ENCODE measurements at places on chromosomes 12 and 14.

- no peak for DNase-seq
Observed at GRCh38 chr14:104296388-104297312, 158.3 kb downstream of the KIF26A start.

DNA sequence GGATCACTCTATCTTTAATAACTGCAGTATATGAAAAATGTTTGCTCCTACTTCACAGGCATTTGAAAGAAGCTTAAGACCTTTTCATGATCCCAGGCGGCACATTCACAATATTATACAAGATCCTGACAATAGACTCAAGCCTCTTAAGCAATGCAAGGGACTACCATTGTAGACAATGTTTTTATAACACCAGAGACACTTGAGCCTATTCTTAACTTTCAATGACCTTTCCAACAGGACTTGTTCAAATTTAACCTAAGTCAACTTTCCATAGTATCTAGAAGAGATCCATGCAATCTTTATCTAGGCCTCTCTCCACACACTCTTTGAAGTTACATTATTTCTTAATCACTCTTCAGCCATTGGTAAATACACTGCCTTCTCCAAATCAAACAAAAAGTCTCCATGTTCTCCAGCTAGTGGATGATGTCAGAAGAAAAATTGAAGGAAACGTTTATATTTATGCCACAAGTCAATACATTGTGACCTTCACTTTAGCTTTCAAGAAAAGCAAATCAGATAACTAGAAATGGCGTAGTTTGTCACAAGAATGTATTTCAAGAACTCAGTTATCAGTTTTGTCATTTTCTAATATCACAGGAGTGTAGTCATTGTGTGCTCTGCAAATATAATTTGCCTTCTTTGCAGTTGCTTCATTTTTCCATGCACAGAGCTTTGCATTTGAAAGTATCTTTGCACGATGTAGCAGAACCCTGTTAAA lies 41.2 kb downstream of the PHLDA1 start:
- DNase-seq, result no peak

DNA sequence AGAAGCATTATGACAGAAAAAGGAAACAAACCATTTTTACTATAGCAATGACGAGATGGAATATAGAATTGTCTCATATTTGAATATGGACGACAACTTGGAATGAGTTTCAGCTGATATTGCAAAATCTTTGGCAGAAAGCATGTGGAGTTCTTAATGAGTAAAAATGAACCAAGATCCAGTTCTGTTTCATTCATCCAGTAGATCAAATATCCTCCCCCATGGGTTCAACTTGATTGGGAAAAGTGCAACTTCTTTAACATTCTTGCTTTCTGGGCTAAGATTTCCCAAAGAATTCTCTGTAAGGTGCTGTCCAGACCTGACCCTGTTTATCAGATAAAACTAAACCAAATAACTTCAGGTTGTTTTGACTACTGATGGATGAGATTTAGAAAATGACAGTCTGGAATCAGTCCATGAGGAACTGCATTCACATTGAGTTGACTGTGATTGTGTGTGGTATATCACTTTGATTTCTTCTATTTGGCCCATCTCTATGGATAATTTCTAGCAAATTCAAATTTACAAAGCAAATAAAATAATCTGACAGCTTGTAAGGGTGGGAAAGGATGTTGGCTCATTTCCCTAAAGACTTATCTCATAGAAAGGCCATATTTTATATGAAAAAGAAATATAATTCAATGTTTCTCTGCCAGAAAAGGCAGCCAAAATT lies 267.4 kb downstream of the ADAMTS20 start:
- peak; percentile 17 for DNase-seq

DNA sequence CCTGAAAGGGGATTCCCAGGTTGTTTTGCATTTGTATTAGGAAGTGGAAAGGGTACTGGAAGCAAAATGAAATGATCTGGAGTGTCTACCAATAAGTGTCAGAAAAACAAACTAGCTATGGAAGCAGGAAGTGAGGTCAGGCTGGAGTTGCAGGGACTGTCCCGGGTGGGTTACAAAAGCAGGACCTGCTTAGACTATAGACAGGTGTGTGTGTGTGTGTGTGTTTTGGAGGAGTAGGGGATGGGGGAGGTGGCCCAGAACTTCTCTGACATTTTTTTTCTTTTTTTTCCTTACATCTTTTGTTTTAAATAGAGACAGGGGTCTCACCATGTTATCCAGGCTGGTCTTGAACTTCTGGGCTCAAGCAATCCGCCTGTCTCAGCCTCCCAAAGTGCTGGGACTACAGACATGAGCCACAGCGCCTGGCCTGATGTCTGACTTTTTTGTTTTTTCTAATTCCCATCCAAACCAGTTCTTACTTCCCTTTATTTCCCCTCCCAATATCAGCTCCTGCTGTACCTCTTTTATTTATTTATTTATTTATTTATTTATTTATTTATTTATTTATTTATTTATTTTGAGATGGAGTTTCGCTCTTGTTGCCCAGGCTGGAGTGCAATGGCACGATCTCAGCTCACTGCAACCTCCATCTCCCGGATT lies 512 bp upstream of the RND1 start:
- DNase-seq, result no peak

GRCh38 chr14:83520837-83521236 lies 1987.2 kb upstream of the SEL1L start:
- DNase-seq, result peak; percentile 62

DNA sequence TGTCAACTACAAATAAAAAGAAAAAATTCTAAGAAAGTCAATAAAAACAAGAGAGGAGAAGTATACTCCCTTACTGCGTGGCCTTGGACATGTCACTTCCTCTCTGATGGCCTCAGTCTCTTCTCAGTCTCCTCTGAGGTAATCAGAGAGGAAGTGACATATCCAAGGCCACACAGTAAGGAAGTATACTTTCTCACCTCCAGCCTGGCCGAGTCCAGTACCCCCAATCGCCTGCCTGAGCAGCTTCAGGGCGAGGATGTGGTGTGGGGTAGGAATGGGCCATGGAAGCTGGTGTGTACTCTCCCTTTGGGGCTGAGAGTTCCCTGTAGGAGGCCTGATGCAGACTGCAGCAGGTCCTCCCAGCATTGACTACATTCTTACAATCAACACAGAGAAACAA lies 15.8 kb downstream of the VDR start:
- DNase-seq, result no peak

GRCh38 chr12:54917001-54917488 lies 62.7 kb downstream of the MUCL1 start:
- DNase-seq, result no peak

DNA sequence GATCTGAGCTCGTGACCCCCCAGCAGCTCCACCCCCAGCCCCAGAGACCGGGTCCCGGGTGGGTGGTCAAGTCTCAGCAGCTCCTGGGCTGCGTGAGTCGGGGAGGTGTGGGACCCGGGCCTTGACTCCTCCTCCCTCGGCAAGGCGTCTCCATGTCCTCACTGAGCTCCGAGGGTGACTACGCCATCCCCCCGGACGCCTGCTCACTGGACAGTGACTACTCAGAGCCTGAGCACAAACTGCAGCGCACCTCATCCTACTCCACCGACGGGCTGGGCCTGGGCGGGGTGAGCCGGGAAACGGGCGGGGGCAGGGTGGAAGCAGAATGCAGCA lies 28.1 kb downstream of the PIGH start:
- no peak for DNase-seq

GRCh38 chr12:131264635-131265034 lies 310.9 kb downstream of the ADGRD1 start:
- DNase-seq, result no peak

GRCh38 chr12:52416795-52417194 lies 10.7 kb upstream of the KRT82 start:
- DNase-seq, result no peak

DNA sequence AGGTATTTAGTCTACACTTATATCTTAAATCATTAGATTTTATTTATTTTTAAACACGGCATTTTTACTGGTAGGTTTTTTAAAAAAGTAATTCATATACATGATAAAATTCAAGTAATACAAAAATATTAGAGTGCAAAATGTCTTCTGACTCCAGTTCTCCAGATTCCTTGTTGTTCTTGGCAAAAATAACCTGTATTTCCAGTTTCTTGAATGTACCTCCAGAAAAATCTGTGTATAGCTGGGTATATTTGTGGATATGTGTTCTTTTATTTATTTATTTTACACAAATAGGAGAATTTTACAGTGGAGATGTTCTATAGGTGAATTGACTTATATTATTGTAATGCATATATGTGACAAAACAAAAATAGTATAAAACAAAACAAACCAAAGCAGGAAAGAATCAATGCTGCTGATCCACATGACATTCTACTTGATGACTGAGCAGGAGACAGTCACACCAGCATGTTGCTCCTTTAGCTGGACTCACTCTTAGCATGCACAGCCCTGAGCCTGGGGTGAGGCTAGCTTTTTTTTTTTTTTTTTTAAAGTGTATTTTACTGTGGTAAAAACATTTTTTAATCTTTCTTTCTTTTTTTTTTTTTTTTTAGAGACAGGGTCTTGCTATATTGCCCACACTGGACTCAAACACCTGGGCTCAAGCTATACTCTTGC lies 42.2 kb upstream of the SLC38A2 start:
- no peak for DNase-seq

- DNase-seq, result no peak
Observed at GRCh38 chr14:82911930-82912329, 1378.3 kb upstream of the SEL1L start.

- DNase-seq, result no peak
Observed at GRCh38 chr12:26195250-26195640, at the start of gene SSPN. TSS of gene SSPN (plus strand) at chr12:26195573. CDS start at chr12:26195673, 100 bp downstream.

DNA sequence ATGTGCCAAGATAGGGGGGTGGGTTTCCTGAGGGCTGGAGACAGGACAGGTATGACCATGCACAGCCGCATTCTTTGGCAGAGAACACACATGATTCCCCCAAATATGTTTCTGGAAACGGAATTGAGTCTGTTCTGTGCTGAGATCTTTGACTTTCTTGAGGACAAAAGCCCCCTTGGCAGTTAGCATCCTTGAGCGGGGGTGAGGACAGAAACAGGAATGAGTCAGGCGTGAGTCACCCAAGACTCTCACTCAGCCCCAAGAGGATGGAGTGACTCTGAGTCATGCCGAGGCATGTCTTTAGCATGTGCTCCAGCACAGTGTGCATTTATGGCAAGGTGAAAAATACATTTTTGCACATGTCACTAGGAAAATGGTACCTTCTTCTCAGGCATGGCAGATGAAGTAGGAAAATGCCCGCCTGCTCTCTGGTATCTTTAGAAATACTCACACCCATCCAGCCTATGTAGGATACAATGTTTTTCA lies 52.1 kb downstream of the DAD1 start:
- peak; percentile 91 for DNase-seq

- DNase-seq, result no peak
Observed at GRCh38 chr12:124466216-124467128, 100.9 kb downstream of the NCOR2 start.

- DNase-seq, result no peak
Observed at GRCh38 chr14:72463291-72463866, 430.5 kb downstream of the DPF3 start.

DNA sequence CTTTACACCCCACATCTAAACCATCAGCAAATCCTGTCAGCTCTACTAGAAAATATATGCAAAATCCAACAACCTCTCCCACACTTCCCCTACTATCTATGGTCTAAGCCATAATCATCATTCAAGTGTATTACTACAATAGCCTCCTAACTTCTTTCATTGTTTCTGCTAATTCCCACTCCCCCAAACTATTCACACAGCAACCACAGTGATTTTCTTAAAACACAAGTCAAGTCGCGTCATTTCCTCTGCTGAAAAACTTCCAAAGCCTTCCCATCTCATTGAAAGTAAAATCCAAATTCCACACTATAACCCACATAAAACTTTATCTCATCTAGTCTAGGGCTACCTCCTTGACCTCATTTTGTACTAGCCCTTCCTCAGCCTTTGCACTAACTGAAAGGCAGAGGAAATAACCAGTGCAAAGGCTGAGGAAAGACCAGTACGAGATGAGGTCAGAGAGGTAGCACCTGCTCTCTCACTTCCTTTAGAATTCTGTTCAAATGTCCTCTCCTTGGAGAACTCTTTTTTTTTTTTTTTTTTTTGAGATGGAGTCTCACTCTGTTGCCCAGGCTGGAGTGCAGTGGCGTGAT lies 65.5 kb upstream of the MDM1 start:
- DNase-seq, result no peak

- no peak for DNase-seq
Observed at GRCh38 chr12:59808317-59808910, 212.6 kb downstream of the SLC16A7 start.

GRCh38 chr12:62774794-62775193 lies 160.2 kb downstream of the PPM1H start:
- DNase-seq, result no peak

- DNase-seq, result no peak
Observed at GRCh38 chr12:7042842-7043241, 17.7 kb upstream of the C1S start.

- no peak for DNase-seq
Observed at GRCh38 chr12:113359133-113359938, 949 bp downstream of the PLBD2 start.

DNA sequence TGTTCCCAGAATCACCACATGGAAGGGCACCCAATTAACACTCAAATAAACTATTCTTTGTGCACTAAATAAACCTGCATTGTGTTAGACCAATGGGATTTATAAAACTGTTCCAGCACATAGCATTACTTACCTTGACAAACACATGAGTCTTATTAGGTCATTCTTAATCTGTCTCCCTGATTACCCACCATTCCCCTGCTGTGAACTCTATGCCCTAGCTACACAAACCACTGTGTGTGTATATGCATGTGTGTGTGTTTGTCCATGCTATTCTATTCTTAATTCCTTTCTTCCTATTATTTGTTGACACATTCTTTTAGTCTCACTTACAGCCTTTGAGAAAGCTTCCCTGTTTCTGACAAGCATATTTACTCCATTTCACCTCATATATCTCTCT lies 303.6 kb upstream of the GARIN6 start:
- no peak for DNase-seq

- DNase-seq, result no peak
Observed at GRCh38 chr12:42541965-42542364, 47.6 kb downstream of the PRICKLE1 start.

DNA sequence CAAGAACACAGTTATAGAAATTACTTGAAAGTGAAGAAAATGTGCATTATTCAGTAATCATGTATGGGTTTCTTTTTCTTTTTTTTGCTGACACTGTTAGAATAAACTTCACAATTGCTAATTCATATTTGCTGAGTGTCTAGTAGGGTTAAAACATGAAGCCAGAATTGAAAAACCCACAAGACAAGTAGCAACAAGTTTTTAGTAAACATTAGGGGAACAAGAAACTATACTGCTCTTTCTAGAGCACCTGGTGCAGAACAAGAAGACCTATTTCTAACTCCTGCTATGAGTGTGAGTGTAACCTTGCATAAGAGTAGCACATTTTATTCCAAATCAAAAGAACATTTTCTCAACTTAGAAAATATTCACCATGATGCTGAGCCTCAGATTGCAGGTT lies 83.2 kb downstream of the ITPR2 start:
- no peak for DNase-seq

- no peak for DNase-seq
Observed at GRCh38 chr14:91793704-91794103, 61.8 kb upstream of the CATSPERB start.

- DNase-seq, result peak; percentile 6
Observed at GRCh38 chr14:35287431-35288013, 4.7 kb upstream of the PSMA6 start.

GRCh38 chr12:68332728-68333630 lies 817 bp upstream of the MDM1 start:
- no peak for DNase-seq

GRCh38 chr14:77622366-77622961 lies 6.0 kb upstream of the SPTLC2 start:
- DNase-seq, result no peak

Measured in stromal cell of bone marrow (primary cell).